ENCODE measurements at places on chromosomes 16 and 17.
A peak's percentile ranks its signal among the peaks of the same experiment; 100 is the strongest.

DNA sequence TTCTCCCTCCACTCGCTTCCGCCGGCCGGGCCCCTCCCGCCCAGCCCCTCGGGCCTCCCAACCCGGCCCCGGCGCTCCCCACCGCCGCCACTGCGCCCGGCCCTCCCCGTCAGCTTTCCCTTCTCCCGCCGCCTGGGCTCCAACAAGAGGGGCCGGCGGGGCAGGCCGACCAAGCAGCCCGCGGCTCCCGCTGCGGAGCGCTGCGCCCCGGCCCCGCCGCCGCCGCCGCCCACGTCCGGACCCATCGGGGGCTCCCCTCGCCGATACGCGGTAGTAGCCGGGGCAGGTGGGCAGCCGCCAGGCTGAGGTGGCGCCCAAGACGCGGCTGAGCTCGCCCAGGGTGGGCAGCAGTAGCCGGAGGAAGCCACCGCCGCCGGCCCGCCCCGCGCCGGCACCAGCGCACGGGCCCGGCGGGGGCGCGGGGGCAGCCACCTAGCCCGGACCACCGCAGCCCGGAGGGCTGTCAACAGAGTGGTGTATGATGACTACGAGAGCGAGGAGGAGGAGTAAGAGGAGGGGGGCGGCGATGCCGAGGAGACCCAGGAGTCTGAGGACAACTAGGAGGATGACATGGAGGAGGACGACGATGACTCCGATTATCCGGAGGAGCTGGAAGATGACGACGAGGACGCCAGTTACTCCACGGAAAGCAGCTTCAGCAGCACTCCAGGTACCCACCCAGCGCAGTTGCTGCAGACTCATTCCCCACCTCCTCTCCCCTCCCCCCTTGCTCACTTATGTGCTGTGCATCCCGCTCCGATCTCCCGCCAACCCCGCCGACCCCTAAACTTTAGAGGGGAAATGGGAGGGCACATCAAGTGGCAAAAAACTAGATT, 498 bp downstream of the LRRC37B start:
- peak; percentile 85 for DNase-seq

- DNase-seq, result peak; percentile 70
These were observed 12.9 kb upstream of the ODF4 start for GRCh38 chr17:8326511-8327302.

GRCh38 chr17:41970901-41971331, 4.3 kb downstream of the CNP start:
- DNase-seq, result no peak

GRCh38 chr17:3440451-3440850, 6.8 kb upstream of the OR1E2 start:
- DNase-seq, result no peak

GRCh38 chr17:59219992-59220327, 351 bp upstream of the GDPD1 start:
- DNase-seq, result no peak

DNA sequence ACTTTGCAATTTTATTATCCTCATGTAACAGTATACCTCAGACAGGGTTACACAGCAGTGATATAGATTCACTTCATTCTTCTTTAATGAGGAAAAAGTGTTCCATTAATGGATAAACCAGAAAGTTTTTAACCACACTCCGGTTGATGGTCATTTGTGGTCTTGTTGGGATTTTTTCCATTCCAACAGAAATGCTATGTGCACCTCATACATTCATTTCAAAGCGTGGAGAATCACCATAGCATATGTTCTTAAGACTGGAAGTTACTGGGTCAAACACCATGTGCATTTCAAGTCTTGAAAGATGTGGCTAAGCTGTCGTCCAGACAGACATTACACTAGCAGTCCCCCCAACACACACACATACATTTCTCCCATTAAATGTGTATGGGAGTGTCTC, 245.8 kb upstream of the CDH5 start:
- no peak for DNase-seq

GRCh38 chr16:19105131-19105530, 8.6 kb upstream of the ITPRIPL2 start:
- DNase-seq, result no peak

DNA sequence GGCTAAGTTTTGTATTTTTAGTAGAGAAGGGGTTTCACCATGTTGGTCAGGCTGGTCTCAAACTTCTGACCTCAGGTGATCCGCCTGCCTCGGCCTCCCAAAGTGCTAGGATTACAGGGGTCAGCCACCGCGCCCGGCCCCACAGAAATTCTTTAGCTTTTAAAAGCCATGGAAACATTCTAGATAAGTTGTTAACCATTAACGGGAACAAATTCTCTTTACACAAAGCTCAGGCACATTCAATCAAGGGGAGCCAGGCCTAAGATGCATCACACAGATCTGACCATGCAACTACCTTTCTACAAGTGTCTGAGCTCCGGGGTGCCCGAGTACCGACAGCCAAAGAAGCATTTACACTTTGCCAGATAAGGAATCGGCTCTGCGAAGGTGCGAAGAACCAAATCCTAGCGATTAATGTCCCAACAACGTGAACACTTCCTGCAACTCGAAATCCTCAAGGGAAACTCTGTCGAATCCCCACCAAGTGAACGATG, 1.0 kb downstream of the EMC8 start:
- DNase-seq, result peak; percentile 65

- DNase-seq, result no peak
These were observed 1.2 kb upstream of the MGAT5B start for GRCh38 chr17:76866774-76867577.

DNA sequence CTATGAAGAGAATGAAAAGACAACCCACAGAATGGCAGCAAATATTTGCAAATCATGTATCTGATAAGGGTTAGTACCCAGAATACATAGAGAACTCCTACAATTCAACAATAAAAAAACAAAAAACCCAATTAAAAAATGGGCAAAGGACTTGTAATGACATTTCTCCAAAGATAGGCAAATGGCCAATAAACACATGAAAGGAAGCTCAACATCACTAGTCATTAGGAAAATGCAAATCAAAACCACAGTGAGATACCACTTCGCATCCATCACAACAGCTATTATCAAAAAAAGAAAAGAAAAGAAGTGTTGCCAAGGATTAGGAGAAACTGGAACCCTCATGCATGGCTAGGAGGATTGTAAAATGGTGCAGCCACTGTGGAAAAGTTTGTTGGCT, 45.1 kb upstream of the ARL6IP1 start:
- DNase-seq, result no peak

DNA sequence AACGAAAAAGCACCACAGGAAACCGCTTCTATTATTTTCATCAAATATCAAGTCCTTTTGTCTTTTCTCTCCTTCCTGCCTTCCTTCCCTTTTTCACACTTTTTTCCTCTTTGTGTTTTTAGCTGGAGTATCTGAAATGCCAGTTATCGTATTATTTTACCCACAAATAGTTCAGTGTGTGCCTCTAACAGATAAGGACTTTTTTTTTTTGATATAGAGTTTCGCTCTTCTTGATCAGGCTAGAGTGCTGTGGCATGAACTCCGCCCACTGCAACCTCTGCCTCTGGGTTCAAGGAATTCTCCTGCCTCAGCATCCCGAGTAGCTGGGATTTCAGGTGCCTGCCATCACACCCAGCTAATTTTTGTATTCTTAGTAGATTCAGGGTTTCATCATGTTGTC, 10.7 kb downstream of the DNAAF1 start:
- no peak for DNase-seq

- peak; percentile 67 for DNase-seq
These were observed 47.6 kb downstream of the HSD17B2 start for GRCh38 chr16:82082543-82083244.

- no peak for DNase-seq
These were observed 9.1 kb downstream of the TAOK2 start for GRCh38 chr16:29982560-29983419.

- DNase-seq, result peak; percentile 54
These were observed 115.4 kb downstream of the METRNL start for GRCh38 chr17:83194761-83195329.

DNA sequence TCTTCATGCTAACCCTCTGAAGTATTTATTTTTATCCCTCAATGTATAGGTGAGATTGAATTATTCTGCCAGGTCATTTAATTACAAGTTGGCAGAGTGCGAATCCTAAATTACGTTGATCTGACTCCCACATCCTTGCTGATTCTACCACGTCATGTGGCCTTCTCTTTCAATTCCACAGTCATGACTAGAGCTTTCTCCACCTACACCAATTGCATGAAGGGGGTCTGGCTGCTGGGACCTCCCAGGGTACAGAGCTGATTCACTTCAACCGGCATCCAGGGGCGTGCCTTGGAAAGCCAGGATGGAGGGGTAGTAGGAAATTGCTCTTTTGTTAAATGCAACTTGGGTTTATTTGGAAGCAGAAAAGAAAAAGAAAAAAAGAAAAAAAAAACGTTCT, 41.1 kb upstream of the CDH13 start:
- DNase-seq, result no peak

- DNase-seq, result no peak
These were observed 26.0 kb downstream of the SMARCE1 start for GRCh38 chr17:40621578-40621977.

DNA sequence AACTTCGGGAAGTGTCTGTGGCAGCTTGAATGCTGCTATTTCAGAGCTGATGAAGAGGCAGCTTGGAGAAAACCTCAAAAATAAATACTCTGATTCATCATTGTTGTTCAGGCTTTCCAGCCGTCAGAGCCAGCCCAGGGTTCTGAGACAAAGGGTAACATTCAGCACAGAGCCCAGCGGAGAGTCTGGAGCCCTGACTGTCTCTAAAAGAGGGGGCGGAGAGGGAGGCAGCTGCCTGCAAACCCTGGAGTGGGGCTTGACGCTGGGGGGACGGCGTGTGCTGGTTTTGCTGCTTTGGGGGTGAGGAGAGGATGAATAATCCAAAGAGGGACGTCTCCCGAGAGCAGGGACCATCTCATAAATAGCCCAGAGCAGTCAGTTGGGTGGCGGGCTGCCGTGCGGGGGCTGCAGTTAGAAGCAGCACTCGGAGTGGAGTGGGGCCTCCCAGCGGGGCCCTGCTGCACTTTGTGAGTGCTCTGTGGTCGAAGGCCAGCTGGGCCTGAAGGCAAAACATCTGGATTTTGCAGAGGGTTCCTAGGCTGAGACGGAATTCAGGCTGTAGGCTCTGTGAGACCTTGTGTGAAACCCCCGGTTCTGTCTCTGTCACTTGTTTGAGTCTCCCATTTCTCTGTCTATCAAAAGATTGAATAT, 237.8 kb downstream of the PRKCA start:
- no peak for DNase-seq

DNA sequence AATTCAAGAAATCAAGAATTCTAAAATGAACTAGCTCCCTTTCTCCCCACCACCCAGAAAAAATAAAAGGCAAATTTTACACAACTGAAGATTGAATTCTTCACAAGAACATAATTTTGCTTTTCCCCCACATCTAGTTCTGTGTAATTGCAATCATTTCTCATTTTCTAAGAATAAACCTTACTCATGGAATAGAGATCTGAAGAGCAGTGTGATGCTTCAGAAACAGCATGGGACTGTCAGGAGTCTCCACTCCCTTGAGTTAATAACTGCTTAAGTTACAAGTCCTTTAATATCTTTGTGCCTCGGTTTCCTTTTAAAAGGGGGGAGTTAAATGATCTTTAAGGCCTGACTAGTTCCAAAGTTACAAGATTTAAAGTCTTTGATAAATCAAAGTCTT, 53.7 kb downstream of the CACNG1 start:
- no peak for DNase-seq

DNA sequence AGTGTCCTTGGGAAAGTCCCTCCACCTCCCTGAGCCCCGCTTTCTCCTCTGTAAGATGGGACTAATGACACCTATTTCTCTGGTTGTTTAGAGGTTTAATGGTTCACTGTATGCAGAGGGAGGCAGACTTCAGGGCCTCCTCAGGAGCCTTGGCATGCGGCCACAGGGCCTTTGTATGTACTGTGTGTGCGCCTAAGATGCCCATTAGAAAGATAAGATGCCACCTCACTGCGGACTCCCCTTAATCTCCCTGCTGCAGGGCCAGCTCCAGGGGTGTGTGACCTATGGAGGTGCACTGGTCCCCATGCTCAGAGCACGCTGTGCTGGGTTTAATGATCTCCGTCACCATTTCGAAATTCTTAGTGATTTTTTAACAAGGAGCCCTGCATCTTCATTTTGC, 59.3 kb downstream of the TMEM235 start:
- DNase-seq, result no peak

GRCh38 chr17:55833306-55833705, 82.5 kb downstream of the PCTP start:
- no peak for DNase-seq

DNA sequence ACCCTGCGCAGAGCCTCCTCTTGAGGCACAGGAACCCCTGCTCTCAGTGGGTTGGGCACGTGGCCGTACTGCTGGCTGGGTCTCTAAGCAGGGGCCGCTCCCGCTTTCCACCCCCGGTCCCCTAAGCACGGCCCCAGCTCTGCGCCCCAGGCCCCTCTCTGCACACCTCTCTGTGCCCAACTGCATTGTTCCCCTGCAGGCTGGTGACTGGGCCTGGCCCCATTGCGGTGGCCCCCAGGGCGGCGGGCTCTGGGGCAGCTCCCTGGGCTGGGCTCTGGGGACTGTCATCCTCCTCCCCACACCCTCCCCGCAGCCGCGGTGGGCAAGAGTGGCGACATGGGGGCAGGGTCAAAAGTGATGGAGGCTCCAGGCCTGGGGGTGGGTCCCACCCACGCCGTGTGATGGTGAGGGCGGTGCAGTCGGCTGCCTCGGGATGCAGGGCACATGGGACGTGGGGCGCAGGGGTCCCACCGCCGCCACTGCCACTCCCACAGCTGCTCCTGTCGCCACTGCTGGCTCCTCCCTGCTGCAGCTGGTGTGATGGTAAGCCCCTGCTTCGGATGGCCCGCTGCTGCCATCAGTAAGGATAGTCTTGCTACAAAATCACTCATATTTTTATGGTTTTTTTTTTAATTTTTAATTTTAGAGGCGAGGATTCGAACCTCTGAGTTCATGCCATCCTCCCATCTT, 15.2 kb upstream of the ITGB3 start:
- no peak for DNase-seq

DNA sequence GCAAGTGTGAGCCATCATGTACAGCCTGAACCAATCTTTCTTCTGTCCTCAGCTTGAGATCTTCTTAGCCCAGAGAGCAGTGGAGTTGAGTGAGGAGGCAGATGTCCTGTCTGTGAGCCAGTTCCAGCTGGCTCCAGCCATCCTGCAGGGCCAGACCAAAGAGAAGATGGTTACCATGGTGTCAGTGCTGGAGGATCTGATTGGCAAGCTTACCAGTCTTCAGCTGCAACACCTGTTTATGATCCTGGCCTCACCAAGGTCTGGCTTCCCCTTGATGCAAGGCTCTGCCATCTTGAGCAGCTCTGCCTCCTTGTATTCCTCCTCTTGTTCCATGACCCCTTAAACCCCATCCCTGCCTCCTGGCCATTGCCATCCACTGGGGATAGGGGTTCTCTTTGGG, 9.6 kb downstream of the CDK5RAP3 start:
- DNase-seq, result no peak

GRCh38 chr16:89363621-89364393, 126.6 kb downstream of the ANKRD11 start:
- DNase-seq, result peak; percentile 82
